Stromal cell of bone marrow (primary cell): ENCODE measurements at places on chromosomes 13 and 19.

DNA sequence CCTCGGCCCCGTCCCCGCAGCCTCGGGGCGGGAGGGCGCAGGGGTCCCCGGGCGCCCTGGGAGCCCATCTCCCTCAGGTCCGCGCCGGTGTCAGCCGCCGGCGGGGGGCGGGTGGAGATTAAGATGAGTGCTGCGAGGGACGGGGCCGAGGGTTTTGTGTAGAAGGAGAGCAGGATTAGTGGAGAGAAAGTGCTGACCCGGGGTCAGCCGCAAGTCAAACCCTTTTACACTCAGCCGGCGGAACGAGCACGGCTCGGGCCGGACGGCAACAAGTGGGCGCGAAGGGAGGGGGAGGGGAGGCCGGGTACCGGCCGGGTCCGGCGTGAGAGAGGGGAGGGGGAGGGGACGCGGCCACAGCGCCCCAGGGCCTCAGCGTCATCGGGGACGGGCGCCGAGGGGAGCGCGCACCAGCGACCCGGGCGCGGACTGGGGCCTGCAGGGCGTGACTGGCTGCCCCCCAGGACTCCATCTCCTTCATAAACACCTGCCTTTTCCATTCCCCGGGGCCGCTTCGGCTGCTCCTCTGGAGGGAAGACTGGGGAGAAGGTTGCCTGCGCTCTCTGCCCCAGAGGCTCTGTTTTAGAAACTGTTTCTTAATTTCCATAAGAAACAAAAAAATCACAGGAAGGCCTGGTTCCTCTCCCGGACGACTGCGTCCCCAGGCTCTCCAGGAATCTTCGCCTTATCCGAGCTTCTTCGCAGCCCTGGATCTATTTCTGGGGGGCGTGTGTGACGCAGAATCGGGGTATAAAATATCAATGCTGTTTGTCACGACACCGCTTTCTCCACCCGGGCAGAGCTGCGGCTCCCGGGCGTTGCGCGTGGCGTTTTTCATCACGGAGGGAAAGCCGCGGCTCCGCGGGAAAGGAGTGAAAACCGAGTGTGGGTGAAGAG, 6.5 kb downstream of the SOX1 start:
- no peak for DNase-seq

GRCh38 chr19:47111006-47111621, 2.5 kb downstream of the ZC3H4 start:
- no peak for DNase-seq

GRCh38 chr13:102250448-102250847, 151.4 kb downstream of the FGF14 start:
- DNase-seq: no peak

DNA sequence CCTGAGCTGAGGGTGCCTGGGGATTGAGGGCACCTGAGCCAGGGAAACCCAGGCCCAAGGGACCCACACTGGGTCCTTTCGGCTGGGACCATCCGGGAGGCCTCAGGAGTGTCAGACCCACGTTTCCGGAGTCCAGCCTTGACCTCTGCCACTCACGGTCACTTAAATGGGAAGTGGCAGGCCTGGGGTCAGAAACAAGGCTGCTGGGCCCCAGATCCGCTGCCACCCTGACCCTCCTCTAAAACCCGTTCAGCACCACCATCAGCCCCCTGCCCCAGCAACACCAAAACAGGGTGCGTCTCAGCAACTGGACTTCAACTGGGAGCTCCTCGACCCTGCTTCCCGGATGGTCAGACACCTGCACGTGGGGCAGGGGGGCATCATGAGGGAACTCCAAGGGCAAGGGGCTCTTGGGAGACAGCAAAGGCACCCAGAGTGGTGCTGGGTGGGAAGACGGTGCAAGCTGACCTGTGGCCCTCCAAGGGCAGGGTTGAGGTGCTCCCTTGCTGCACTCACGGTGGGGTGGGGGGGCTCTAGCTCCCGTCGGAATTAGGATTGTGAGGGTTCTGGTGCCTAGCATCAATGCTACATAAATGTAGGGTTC, 1.2 kb upstream of the PLPP2 start:
- no peak for DNase-seq

- no peak for DNase-seq
Measured at GRCh38 chr19:27794494-27795042, 1418.4 kb downstream of the UQCRFS1 start.

DNA sequence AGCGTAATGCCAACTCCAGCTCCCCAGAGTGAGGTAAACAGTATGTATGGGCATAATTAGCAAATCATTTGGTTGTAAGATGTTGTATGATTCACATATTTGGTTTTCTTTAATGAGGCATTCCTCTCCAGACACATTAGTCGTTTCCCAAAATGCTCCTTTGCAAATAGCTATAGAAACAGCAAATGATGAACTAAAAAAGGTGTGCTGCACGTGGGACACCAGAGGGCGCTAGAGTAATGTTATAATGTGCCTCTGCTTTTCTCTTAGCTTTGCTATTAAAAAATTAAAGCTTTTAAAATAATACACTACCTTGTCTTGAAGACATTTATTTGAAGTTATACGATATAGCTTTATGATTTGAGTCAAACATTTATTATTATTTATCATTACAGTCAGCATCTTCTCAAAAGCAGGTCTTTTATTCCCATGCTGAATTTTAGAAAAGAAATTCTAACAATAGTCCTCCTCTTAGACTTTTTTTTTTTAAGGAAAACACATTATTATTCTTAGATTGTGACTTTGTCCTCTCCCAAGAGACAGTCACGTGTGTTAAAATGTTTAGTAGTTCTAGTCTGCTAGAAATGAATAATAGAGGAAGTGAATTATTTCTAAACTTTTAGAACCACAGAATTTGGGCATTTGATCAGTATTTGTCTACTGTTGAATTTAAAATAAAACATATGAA, 121.6 kb upstream of the FRY start:
- DNase-seq: peak; percentile 55

- no peak for DNase-seq
Measured at GRCh38 chr13:113078902-113079780, 26.4 kb upstream of the F7 start.

GRCh38 chr13:55669051-55669450, 1471.7 kb upstream of the PRR20A start:
- no peak for DNase-seq

GRCh38 chr19:29927944-29928625, 14.0 kb upstream of the URI1 start:
- DNase-seq: no peak

- DNase-seq: peak; percentile 17
Measured at GRCh38 chr13:26440111-26440510, 117.4 kb upstream of the WASF3 start.

DNA sequence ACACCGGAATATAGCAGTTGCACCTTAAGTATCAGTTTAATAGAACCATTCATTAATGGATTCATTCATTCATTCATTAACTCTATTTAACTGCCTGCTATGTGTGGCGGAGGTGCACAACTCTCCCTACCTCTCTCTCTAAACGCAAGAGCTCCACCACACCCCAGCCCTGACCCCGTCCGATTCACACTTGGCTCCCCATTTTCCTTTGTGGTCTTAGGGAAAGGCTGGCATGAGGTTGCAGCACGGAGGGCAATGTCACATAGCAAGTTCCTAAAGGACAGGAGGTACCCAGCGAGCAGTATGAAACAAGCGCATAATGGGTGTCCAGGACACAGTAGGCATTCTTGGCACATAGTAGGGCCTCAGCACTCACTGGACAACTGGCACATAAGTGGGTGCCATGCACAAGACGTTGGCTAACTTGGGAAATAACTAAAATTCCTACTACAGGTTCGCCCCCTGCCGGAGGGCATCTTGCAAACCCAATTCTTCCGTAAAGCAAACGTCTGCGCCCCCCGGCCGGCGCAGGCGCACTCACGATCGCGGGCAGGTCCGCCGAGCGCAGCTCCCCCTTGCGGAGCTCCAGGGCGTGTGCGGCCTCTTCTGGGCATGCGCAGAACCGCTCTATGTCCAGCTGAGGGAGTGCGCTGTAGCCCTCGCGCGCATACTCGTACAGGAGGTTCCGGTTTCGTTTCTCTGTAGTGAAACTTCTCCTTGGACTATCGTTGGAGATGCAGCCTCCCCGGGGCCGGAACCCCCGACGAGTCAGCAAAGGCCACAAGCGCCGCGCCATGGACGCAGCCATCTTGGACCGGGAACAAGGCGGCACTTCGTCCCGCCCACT, at the start of gene SARS2:
Gene SARS2 (minus strand): TSS at position 835 of the 847 bp plus-strand sequence. CDS start 27 bp downstream, at position 808.
- peak; percentile 77 for DNase-seq

GRCh38 chr19:51246164-51246552, 4.7 kb upstream of the SIGLECL1 start:
- DNase-seq: no peak

DNA sequence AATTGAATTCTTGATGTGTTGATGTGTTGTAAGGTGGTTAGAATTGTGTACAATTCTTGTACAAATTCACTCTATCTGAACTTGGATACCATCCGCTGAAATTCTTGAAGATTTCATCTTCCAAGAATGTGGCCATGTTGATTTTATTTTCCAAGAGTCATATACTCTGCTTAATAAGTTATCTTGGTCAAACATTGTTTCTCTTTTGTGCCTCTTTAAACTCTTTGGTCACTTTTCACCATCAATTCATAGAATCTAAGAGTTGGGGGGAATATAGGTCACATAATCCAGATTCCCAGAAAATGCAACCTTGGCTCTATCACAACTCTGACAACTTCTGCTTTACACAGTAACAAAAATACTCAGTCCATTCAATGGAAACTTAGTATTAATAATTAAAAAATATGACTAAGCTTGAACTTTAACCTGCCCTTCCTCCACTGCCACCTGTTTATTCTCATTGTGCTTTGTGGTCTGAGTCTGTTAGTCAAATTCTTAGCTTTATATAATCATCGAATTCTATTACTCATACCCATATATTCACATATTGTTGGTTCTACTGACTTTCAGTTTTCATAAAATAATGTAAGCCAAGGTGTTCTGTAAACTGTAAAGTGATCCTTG, 373.2 kb downstream of the LMO7 start:
- DNase-seq: no peak

GRCh38 chr19:12092065-12092867, 27.7 kb downstream of the ZNF844 start:
- DNase-seq: peak; percentile 84

- DNase-seq: no peak
Measured at GRCh38 chr13:33103457-33103856, 87.2 kb downstream of the KL start.

DNA sequence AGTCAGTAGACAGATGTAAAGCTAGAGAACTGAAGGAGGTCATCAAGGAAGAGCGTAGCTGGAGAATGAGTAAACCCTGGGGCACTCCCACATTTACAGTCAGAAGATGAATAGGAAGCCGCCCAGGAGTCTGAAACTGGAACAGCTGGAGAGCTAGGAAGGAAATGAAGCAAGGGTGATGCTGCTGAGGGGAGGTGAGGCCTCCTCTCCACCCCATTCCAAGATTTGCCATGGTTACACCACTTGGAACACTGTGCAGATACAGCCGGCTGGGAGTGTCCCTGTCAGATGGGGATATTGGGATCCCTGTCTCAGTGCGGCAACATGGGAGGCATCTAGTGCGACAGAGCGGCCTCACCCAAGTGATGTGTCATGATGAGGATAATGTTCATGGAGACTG, 51.8 kb upstream of the GPI start:
- peak; percentile 35 for DNase-seq

DNA sequence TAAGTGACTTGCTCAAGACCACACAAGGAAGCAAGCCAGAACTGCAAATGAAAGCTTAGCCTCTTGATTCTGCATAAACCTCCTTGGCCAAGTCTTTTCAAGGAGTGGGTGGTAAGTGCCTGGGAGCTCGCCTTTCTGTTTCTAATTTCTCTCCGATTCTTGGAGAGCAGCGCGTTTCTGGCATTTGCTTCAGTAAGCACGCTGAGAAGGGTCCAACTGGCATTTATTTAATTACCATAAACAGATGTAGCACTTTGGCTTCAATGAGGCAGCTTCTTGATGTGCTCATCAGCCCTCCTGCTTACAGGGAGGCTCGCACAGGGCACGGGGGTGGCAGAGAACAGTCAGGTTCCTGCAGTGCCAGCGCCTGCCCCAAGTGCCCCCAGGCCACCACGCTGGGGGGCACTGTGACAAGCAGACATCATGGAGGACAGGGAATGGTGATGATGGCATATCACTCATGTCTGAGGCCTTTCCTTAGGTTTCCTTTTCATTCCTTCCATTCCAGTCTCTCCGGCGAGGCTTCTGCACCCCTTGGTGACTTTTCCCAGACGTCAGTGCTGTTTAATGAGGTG, 13.3 kb downstream of the SIAH3 start:
- DNase-seq: no peak

GRCh38 chr19:5369962-5370367, 29.4 kb upstream of the PTPRS start:
- DNase-seq: no peak

GRCh38 chr19:46732172-46732938, 13.5 kb upstream of the FKRP start:
- no peak for DNase-seq

DNA sequence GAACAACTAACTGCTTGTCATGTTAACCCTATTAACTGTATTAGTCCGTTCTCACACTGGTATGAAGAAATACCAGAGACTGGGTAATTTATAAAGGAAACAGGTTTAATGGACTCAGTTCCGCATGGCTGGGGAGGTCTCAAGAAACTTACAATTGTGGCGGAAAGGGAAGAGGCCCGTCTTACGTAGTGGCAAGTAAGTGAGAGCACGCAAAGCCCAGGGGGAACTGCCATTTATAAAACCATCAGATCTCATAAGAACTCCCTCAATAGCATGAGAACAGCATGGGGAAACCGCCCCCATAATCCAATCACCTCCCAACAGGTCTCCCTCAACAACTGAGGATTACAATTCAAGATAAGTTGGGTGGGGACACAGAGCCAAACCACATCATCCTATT, 34.7 kb downstream of the PHF11 start:
- DNase-seq: no peak

DNA sequence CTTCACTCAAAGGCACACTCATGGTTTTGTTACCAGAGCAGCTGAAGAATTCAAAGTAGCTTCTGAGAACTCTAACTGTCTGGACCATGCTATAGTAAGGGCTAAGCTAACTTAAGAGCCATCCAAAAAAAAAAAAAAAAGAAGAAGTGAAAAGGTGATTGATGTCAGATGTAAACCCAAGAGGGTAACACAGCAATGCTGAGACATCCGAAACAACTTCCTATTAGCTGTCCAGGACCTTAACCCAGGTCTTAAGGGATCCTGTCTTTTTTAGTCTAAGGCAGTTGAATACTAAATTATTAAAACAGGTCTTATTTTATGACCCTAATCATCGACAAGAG, 11.2 kb upstream of the RAB20 start:
- DNase-seq: no peak

- DNase-seq: no peak
Measured at GRCh38 chr13:99125326-99125915, 75.2 kb upstream of the UBAC2 start.

DNA sequence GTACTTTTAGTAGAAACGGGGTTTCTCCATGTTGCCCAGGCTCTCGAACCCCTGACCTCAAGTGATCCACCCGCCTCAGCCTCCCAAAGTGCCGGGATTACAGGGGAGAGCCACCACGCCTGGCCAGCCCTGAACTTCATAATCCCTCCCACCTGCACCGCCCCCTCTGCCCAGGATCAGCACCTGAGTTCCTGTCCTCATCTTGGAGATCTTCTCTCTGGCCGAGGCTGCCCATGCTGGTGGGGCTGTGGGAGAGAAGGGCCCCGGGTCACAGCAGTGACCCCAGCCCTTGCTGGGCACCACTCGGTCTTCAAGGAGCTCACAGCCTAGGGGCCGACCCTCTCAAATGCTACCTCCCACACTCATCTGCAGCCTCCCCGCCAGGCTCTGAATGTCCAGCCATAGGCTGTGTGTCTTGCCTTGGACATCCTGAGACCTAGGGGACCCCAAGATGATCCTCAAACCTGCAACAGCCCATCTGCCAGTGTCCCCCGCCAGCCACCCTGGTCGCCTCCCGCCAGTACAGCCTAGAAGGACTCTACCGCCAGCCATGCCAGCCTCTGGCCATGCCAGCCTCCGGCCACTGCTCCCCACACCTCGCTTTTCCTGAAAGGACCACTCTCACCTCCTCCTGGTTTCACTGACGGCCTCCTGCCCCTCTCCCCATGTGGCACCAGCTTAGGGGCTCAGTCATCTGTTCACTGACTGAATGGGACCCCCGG, 1.5 kb downstream of the ATP8B3 start:
- no peak for DNase-seq
